ENCODE measurements at places on chromosomes 11 and 22.
A peak's percentile ranks its signal among the peaks of the same experiment; 100 is the strongest.

DNA sequence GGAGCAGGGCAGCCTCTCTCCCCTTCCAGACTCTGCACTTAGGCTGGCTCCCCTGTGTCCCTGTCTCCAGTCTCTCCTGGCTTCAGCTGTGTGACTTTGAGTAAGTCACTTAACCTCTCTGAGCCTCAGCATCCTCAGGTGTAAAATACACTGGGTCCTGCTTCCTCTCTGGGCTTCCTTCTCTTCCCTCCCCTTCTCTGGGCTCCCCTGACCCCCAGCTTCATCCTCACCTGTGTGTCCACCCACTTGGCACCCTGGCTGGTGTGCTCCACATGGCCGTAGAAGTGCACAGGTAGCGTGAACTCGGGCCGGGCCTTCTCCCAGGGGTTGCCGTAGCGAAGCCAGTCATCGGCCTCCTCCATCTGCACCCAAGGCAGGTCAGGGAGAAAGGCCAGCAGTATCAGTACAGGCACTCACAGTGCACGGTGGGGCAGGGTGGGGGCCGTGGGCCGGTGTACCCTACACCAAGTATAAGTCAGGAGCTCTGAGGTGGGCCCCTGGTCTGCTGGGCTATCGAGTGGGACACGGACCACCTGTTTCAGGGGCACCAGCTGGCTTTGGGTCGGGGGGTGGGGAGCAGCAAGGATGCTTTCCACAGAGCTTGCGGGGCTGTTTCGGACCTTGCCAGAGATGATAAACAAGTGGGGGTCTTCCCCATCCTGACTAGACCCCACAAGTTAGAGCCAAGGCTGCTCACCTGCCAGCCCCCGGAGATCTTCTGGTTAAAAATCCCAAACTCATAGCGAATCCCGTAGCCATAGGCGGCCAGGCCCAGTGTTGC lies 2.0 kb downstream of the PYGM start:
- no peak for DNase-seq

DNA sequence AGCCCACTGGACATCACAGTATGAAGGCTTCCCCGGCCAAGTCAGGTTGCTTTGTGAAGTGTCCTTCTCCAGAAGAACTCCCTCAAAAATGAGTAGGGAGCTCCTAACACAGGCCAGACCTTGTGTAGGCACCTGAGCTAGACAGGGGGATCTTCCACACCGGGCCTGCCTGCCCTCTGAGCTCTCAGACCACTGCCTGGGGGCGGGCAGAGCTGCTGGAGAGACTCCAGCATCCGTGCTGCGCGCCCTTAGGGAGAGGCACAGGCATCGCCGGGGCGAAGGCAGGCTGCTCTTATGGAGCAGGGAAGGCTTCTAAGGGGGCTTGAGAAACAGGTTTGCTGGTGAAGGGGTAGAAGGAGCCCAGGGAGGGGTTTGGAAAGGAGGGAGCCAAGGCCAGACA lies 4.4 kb downstream of the KCNJ5 start:
- no peak for DNase-seq

- DNase-seq = no peak
These were observed 15.7 kb upstream of the MTMR3 start for GRCh38 chr22:29867260-29867659.

DNA sequence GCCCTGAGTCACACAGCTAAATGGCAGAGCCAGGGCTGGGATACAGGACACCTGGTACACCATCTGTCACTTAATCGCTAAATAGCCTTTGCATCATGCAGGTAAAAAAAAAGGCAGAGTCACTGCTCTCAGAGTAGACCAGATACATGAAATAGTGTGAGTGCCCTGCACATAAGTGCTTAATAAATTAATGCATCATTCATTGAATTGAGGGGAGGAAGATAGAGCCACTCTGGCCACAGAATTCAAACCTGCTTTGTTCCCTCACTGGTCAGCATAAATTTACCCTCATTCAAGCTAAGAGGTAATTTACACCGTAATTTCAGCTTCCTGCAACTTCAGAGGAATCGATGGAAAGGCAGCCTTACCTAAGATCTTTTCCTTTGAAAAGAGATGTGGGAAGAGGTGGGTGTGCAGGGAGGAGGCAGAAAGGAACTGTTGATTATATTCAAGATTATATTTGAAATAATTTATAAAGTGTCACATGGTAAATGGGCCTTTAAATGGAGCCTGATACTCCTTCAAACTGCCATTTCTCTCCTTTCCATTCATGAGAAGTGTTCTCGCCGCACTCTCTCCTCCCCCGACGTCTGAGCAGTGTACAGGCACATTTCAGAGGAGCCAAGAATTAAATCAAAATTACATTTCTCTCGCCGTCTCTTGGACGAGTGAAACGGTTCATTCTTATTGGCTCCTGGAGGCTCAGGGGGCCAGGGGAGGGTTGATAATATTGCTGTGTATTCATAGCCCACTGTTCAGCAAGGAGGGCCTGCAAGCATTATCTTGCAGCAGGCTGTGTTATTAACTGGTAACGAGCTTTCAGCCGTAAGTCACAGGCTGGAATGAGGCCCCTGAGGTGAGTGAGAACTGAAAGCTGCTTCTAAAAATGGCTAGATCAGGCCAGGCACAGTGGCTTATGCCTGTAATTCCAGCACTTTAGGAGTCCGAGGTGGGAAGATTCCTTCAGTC lies 52.2 kb upstream of the HMGXB4 start:
- DNase-seq = no peak

DNA sequence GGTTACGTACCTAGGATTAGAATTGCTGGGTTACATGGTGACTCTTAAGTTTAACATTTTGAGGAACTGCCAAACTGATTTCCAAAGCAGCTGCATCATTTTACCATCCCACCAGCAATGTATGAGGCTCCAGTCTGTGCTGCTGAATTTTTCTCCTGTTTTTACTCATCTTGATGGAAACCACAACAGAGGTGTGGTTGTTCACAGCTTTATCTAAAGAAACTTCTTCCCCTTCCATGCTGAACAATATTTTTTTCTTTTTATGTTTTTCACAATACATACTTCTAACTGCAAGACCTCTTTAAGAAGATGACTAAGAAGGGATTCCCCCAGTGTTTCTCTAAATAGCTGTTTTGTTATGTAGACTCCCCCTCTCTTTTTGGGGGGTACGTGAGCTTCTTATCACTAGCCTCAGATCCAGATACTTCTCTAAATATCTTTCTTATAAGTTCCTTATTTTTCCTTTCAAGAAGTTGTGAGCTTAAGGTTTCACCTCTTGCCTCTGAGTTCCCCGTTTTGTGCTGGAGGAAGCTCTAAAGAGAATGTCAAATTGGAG lies 24.0 kb downstream of the TCP11L1 start:
- DNase-seq = peak; percentile 82
